Fibroblast of lung (primary cell): ENCODE measurements at places on chromosomes 5 and 9.

DNA sequence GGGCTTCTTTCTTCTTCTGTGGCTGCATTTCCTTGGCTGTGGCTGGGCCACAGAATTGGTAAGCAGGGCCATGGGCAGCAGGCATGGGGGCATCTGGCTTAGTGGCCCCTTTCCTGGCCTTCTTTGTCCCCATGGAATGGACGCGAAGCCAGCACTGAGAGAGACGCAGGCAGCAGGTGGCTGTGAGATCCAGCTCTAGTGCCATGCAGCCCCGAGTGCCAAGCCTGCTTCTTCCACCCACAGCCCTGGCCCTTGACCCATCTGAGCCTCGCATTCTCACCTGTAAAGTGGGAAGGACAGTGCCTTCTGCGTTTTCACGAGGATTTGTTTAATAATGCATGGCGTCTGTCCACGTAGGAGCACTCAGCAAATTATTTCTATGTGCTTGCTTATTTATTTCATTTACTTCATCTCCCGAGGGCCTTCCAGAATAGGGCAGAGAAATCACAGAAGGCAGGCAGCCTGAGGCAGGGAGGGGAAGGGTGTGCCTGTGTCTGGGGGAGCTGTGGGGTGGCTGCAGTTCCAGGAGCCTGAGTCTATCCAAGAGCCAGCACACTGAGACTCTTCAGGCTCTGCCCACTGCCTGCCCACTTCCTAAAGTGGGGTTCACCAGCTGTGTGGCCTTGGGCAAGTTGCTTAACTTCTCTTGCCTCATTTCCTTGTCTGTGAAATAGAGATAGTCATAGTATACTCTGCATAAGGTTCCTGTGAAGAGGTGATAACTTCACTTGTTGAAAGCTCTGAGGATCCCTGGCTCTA is 55.2 kb downstream of the NTNG2 start:
- H3K27me3 ChIP-seq: peaks cover 4% of the 10 kb centered on the region
- DNase-seq: no peak
- no peaks in the 10 kb centered on the region for H3K36me3 ChIP-seq
- no peak overlapping the region for H3K27ac ChIP-seq
- H3K4me3 ChIP-seq: no peak overlapping the region

GRCh38 chr9:136010176-136010575 is 49.0 kb upstream of the UBAC1 start:
- DNase-seq: no peak
- H3K4me1 ChIP-seq: peaks cover 15% of the 10 kb centered on the region
- no peaks in the 10 kb centered on the region for H3K27me3 ChIP-seq
- H3K27ac ChIP-seq: no peak overlapping the region

GRCh38 chr5:42494414-42494813 is 71.2 kb downstream of the GHR start:
- H3K27ac ChIP-seq: no peak overlapping the region
- H3K27me3 ChIP-seq: no peaks in the 10 kb centered on the region
- no peaks in the 10 kb centered on the region for H3K36me3 ChIP-seq

GRCh38 chr9:127121628-127122175 is 733 bp downstream of the ANGPTL2 start:
- no peaks in the 10 kb centered on the region for H3K27me3 ChIP-seq
- H3K27ac ChIP-seq: peak overlapping the region; percentile 89
- peak; percentile 38 for DNase-seq
- H3K4me3 ChIP-seq: peak overlapping the region; percentile 84
- H3K36me3 ChIP-seq: peaks cover 2% of the 10 kb centered on the region
- H3K4me1 ChIP-seq: peaks cover 19% of the 10 kb centered on the region

DNA sequence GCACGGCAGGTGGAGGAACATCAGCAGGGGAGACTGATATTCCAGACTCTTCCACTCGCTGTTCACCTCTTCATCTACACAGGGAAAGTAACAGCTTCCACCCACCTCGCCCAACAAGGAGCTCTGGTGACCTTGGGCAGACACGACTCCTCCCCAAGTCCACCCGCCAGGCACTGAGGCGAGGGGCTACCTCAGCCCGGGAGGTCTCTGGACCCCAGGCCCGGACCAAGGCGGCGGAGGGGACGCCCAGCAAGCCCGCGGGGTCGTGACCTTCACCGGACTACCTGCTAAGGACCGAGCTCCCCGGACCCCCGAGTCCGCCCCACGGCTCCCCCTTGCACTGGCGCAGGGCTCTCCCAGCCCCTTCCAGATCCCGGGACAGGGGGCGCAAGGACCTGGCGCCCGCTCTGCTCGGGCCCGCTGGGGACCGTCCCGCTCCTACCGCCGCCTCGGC is 70.2 kb upstream of the LPCAT1 start:
- no peak for DNase-seq
- no peaks in the 10 kb centered on the region for H3K4me1 ChIP-seq
- H3K4me3 ChIP-seq: no peak overlapping the region
- H3K27me3 ChIP-seq: no peaks in the 10 kb centered on the region
- H3K36me3 ChIP-seq: no peaks in the 10 kb centered on the region
- H3K27ac ChIP-seq: no peak overlapping the region

- no peaks in the 10 kb centered on the region for H3K27me3 ChIP-seq
- peak; percentile 31 for DNase-seq
- no peaks in the 10 kb centered on the region for H3K36me3 ChIP-seq
- H3K27ac ChIP-seq: no peak overlapping the region
- H3K4me1 ChIP-seq: peaks cover 2% of the 10 kb centered on the region
Measured at GRCh38 chr5:127229185-127229889, 61.3 kb upstream of the MEGF10 start.

GRCh38 chr9:98317134-98317857 is 61.8 kb upstream of the TBC1D2 start:
- H3K4me1 ChIP-seq: peaks cover 2% of the 10 kb centered on the region
- DNase-seq: peak; percentile 73
- no peaks in the 10 kb centered on the region for H3K36me3 ChIP-seq
- no peak overlapping the region for H3K27ac ChIP-seq

DNA sequence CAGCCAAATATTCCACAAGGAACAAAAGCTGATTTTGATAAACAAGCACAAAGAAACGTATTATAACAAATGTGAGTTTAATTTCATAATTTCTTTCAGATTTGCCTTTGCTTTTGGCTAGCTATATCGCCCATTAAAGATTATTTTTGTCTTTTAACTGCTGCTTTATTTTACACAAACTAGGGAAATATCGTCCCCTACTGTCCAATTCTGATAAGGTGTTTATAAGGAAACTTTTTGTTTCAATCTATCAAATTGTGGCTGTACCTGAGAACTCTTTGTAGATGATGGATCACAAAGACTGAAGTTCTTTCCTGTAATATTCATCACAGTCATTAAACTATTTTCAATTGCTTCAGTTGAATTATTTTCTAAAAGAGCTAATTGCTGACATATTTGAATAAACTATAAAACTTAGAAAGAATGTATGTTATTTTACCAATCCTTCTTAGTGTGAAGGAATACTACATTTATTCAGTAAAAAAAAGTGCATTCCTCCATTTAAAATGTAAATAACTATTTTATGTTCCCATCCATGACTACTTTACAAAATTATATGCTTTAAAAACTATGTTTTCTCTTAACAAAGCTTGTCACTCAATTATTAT is 431.3 kb upstream of the ITGA1 start:
- H3K4me1 ChIP-seq: no peaks in the 10 kb centered on the region
- H3K4me3 ChIP-seq: no peak overlapping the region
- no peaks in the 10 kb centered on the region for H3K36me3 ChIP-seq
- DNase-seq: peak; percentile 24
- H3K27me3 ChIP-seq: no peaks in the 10 kb centered on the region
